ENCODE measurements at places on chromosomes 1 and 21.

GRCh38 chr1:20921285-20921684, 134.2 kb upstream of the HP1BP3 start:
- no peak for DNase-seq

- DNase-seq, result no peak
Observed at GRCh38 chr1:212650228-212650627, 41.7 kb downstream of the ATF3 start.

DNA sequence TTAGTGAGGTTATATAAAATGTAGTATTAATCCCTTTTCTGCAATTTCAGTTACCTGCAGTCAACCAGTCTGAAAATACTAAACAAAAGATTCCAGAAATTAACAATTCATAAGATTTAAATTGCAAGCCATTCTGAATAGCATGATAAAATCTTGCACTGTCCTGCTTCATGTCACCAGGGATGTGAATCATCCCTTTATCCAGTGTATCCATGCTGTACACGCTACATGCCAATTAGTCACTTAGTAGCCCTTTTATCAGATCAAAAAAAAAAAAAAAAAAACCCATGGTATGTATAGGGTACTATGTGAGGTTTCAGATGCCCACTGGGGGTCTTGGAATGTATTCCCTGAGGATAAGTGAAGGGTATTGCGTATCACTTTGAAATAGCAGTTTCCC, 191.3 kb upstream of the HP1BP3 start:
- DNase-seq, result no peak

DNA sequence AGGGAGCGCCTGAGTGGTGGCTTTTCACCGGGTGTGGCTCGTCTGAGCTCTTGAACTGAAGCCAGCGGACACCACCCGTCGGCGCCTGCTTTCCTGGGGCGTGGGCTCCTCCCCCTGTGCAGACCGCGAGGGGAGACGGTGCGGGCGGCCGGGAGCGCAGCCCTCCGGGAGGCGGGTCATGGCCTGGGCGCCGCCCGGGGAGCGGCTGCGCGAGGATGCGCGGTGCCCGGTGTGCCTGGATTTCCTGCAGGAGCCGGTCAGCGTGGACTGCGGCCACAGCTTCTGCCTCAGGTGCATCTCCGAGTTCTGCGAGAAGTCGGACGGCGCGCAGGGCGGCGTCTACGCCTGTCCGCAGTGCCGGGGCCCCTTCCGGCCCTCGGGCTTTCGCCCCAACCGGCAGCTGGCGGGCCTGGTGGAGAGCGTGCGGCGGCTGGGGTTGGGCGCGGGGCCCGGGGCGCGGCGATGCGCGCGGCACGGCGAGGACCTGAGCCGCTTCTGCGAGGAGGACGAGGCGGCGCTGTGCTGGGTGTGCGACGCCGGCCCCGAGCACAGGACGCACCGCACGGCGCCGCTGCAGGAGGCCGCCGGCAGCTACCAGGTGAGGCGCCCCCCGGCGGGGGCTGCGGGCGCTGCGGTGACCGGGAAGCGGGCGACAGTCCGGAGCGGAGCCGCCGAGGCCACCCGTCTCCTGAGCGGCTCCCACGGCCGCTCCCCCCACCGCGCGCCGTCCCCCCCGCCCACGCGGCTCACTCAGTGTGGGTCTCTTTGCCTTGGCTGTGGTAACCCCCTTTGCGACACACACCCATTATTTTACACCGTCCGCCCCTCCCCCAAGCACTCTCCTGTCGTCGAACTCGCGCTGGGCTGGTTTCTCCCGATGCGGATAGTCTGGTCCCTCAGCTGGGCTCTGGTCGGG, at the start of gene TRIM58:
Gene TRIM58, plus strand, starts transcription at position 119 of the 916 bp plus-strand sequence. Its CDS starts 60 bp downstream, at position 179.
- DNase-seq, result no peak

DNA sequence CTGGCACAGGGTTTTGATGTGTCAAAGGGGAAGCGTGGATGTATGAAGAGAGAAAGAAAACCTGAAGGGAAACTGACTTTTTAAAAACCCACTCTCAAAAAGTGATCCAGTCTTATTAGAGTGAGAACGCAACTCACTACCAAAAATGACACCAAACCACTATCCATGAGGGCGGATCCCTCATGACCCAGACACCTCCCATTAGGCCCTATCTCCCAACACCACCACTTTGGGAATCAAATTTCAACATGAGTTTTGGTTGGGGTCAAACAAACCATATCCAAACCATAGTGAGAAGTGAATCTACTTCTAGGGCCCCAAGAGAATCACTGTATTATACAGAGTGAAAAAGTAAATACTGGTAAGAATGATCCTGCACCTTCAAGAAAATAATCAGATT, 53.5 kb downstream of the FNBP1L start:
- DNase-seq, result no peak

DNA sequence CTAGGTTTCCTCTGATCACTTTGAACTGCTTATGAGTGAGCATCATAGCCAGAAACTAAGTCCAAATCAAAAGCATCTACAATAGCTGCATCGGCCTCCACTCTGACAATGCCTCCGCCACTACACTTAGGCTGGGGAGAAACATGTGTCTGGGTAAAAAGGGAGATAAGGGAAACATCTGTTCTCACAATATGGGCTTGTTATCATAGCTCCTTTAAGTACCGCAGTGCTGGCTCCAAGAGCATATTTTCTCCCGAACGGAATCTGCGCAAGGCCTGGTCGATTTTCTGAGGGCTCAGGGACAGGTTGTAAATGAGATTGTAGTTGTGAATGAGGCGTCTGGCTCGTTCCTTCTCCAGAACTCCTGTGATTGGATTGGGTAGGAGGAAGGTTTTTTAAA, 63.9 kb upstream of the CYP2J2 start:
- no peak for DNase-seq

GRCh38 chr1:245008761-245009160, 144.4 kb upstream of the HNRNPU start:
- DNase-seq, result no peak

- no peak for DNase-seq
Observed at GRCh38 chr1:1101503-1101902, 14.4 kb downstream of the C1orf159 start.

DNA sequence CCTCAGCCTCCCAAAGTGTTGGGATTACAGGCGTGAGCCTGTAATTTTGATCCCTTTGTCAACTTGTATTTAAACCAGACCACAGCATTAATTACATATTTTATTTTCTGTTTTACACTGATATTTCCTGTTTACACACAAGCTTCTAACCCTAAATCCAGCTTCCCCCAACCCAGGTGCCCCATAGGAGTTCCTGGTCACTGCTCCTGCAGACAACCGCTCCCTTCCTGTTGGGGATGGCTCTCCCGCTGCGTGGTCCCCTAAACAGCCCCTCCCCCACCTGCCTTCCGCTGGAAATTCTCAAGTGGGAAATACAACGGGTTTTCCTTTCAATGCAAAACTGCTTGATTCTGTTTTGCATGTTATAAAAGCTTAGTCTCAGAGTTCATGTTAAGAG, 3.7 kb downstream of the CSTB start:
- DNase-seq, result no peak

GRCh38 chr21:42319376-42319775, 4.2 kb upstream of the TFF3 start:
- DNase-seq, result no peak

GRCh38 chr1:97382206-97382605, 538.6 kb downstream of the DPYD start:
- DNase-seq, result no peak

DNA sequence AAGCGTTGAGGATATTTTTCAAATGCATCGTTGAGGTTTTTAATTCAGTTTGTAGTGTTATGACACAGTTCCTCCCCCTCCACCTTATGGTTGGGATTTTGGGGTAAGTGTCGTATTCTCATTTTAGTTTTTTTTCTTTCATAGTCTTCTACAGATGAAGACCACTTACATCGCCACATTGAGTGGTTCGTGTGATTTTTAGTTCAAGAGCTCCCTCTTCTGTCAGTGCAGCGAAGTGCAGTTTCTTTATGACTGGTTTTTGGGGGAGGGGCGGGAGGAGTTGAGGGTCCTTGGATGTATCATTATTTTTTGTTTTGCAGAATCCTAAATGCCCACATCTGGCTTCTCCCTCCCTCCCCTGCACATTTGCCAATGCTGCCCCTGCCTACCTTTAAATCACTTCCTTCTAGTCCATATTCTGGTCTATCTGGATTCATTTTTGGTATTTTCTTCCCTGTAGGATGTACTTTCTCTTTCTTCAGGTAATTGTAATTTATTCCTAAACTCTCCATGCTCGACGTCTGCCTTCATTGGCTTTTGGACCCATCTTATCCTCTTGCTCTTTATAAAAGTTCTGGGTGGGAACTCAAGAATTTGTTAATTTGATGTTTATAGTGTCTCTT, 433.1 kb downstream of the CAMTA1 start:
- DNase-seq, result no peak

DNA sequence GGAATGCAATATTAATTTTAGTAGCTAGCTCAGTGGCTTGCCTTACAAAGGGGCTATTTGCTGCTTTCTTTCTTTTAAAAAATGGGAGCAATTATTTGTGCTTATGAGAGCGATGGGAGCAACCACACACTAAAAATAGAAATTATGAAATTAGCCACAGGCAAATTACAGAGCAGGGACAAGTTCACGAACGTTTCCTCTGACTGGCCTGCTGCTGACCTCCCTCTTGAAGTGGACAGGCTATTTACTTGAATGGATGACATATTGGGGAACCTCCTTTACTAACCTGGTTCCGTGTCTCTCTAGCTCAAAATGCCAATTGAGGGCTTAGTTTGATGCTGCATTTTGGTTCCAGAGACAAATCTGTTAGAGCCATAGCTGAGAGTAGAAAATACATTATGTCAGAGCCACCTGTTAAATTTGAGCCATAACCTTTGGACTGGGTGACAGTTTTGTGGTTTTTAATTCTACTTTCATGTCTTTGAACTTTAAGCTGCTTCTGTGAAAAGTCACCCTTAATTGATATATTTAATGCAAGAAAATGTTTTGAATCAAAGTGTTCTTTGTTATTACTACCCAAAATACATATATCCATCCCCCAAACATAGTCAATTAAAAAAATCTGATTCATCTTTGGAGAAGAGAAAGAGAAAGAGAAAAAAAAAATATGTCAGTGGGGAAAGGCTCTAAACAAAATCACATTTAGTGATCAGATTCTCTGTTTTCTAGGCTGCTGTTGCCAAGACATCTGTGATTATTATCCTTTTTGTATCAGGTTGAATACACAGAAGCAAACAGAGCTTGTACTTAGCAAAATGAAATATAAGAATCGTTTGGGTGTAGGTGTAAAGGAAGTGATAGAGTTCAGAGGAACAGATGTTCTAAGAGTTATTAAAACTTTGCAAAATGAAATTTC, 351.9 kb downstream of the ADGRL2 start:
- no peak for DNase-seq

DNA sequence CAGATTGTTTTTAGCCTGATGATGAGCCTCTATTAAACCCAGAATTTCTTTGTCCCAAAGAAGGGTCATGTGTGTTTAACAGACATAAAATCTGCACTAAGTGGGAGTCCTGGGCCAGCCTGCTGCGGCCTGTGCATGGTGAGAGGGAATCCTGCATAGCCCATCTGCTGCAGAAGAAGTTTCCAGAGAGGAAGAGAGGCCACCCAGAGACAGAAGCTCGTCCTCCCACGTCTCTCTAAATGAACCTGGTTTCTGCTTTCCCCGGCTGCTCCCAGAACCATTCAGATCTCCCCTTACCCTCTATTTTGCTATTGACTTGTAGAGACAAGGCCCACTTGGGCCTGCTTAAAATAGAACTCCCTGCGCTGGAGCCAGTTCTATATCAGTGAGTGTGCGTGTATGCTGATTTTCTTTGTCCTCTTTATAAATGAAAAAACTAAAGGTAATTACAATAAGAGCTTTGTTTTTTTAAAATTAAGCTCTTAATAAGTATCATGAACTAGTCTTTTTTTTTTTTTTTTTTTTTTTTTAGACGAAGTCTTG, 142.8 kb upstream of the RAB4A start:
- no peak for DNase-seq

DNA sequence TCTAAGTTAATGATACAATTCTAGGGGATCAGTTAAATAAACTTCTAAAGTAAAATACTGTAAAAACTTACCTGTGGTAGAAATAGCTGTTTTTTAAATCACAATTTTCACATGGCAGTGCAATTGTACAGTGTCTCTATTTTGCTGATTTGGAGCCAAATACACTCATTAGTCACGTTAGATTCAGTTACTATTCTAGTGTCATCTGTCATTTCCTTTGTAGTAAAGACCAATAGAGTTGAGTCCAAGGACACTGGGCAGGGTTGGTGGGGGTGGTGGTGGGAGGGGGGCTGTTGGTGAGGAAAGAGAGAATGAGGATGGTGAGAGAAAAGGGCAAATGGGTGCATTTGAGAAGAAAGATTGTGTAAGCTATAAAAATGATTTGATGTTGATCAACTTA, 33.6 kb downstream of the CD55 start:
- DNase-seq, result no peak

DNA sequence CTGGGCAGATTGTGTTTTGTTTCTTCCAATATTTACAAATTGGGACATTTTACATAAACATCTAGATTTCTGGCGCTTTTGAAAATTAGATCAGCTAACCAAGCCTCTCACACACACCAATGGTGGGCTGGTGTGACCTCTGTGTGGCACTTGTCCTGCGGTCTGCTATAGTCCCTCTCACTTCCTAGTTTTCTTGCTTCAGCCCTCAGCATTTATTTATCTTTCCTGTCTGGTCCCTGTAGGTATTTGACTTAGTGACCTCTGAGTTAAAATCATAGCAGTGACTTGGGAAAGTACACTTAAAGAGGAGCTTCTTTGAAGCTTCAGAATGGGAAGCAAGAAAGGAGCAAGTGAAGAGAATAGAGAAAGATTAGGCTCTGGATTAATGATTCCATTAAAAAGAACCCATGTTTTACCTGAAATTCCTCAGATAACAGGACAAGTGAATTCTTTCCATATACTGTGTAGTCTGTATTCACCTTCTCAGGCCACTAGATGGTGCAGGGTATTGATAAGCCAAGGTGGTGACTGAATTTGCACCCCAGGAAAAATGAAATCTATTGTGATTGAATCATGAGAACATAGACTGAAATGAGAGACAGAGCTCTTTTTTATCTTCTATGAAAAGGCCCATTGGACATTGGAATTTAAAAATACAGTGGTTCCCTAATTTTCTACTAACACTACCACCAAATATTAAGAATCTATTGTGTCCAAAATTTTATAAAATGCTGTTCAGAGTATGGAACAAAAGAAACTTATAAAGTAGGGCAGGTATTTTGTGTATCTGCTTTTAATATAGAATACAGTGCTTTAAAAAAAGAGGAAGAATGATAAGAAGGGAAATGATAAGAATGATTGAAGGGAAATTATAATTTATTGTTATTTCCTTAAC, 7.1 kb upstream of the DIPK1A start:
- no peak for DNase-seq

- no peak for DNase-seq
Observed at GRCh38 chr1:21332554-21333311, 42.5 kb upstream of the ECE1 start.

- DNase-seq, result no peak
Observed at GRCh38 chr1:66917476-66917875, 7.2 kb downstream of the DNAI4 start.

GRCh38 chr1:175250027-175250426, 57.5 kb upstream of the KIAA0040 start:
- DNase-seq, result no peak

DNA sequence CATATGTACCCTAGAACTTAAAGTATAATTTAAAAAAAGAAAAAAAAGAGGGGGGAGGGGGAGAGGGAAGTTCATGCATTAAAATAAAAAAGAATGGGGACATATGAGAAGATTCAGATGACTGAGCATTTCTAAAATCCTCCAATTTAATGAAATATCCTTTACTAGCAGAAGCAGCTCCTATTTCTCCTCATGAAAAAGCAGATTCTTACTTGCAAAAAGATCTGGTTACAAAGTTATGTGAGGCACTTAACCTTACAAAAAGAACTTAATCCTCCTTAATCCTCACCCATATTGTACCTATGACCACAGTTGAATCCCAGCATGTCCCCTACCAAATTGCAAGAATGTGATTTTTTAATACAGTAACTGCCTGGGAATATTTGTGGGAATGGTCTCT, 298.5 kb downstream of the SRGAP2C start:
- DNase-seq, result no peak

- no peak for DNase-seq
Observed at GRCh38 chr1:20485527-20486456, at the start of gene CAMK2N1. CAMK2N1 (minus strand) TSS chr1:20486210; CDS start chr1:20485379, 831 bp downstream.
